Cardiac septum (tissue), 1 donor: ENCODE measurements at places on chromosomes 13 and 19. TPM values are rescaled to one million over a fixed set of nuclear protein-coding genes. Genes with fewer than 3 reads are reported as not detected.

PAN3 gene
- 12.7 TPM for total RNA-seq

CKM gene
- total RNA-seq = 2,391 TPM

EBI3 gene
- total RNA-seq = not detected

DNA sequence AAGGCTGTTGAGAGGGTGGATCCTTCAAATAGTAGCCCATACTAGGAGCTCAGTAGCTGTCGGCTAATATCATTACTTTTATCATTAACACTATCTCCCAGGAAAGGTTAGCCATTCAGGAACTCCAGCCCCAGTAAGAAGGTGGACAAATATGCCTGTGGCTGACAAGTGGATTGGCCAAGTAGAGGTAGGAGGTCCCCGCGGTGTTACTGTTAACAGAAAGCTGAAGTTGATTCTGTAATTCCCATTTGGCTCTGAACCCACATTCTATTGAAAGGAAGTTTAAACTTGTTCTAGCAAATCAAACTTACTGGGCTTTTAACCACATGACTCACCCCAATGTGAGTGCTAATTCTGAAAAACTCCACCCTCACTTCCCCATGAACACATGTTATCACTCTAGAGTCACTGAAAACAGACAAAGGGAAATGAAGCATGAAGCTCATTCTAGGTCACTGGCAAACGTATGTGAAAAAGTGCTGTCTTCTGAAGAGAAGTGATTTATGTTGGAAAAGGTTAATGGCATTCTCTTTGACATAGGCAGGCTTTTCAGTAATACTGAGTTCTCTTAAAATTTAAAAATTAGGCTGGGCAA lies 273.5 kb downstream of the FGF14 start:
- DNase-seq = no peak

DNA sequence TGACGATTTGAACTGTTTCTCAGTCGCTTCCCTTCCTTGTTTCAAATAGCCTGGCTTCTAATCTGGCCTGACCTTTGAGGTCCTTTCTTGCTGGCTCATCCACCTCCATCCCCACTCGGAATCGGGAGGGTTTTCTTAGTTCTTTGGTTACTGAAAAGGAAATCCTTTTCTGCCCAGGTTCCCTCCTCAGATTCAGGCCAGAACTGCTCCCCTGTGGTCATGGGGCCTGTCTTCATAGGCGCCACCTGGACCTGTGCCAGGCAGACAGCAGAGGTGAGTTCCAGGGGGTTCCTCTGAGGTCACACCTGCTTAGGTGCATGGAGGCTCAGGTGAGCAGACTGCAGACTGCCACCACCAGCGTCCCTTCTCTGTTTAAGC lies 62.4 kb downstream of the AKAP11 start:
- no peak for DNase-seq

- DNase-seq = no peak
Observed at GRCh38 chr13:97766749-97767148, 186.7 kb upstream of the IPO5 start.

- DNase-seq = no peak
Observed at GRCh38 chr19:33426621-33427361, 53.3 kb downstream of the CEBPG start.

- DNase-seq = no peak
Observed at GRCh38 chr13:46170687-46171086, 11.3 kb downstream of the LCP1 start.

DNA sequence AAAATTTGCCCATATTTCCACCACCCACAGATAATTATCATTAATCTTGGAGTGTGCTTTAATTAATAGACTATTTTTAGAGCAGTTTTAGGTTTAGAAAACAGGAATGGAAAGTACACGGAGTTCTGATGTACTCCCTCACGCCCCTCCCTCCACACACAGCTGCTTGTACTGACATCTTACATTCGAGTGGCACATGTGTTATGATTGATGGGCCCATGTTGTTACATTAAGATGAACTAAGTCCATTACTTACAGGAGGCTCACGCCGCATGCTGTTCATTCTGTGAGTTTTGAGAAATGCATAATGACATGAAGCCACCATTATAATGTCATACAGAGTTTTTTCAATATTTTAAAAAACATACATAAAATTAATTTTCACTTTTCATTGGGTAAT lies 1.2 kb upstream of the SPATA13 start:
- no peak for DNase-seq

- DNase-seq = no peak
Observed at GRCh38 chr13:96199315-96199714, 109.4 kb downstream of the HS6ST3 start.
